C1 segment of cervical spinal cord (tissue), 14 donors: ENCODE measurements at places on chromosomes 7 and 10.

GRCh38 chr10:23980094-23980493, 228.8 kb upstream of the KIAA1217 start:
- DNase-seq: no peak

DNA sequence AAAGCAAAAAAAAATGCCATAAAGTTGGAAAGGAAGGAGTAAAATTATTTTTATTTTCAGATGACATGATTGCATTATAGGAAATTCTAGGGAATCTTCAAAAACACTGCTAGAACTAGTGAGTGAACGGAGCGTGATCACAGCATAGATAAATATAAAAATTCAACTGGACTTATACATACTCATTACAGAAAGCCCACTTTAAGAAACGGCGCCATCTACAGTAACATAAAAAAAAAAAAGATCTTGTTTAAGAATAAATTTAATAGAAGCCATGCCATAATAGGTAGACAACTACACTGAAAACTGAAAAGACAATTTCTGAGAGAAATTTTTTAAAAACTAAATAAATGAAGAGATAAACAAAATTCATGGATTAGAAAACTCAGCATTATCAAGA, 623.1 kb upstream of the MGMT start:
- DNase-seq: no peak

DNA sequence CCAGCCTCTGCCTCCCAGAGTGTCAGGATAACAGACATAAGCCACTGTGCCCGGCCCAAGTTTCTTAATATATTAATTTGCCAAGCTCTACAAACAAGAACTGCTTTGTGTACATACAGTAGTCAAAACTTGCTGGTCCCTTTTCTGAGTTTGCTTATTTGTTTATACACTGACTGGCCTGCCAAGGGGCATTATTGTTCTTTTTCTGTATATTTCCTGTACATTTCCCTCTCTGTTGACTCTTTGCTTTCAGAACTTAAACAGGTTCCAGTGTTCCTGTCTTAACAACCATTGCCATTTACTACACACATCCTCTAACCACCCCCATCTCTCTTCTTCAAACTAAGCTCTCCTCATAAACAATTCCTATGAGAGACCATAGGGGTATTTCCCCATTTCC, 61.5 kb upstream of the RPA3 start:
- DNase-seq: no peak

DNA sequence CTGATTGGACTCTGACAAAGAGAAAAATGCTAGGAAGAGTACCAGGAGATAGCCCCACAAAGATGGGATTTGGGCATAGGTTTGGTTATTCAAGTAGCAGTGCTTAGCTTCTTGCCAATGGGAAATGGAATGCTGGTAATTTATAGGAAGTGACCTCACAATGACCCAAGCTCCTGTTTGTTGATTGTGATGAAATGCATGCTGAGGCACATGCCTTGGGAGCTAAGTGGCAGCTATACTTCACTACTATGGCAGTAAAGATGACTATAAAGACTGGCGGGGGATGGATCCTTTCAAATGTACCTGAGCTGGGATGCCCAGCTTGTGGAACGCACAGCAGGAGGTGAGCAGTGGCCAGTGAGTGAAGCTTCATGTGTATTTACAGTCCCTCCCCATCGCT, 153.8 kb downstream of the ZNF22 start:
- no peak for DNase-seq

- DNase-seq: no peak
Observed at GRCh38 chr7:47647181-47647917, 65.4 kb upstream of the TNS3 start.

DNA sequence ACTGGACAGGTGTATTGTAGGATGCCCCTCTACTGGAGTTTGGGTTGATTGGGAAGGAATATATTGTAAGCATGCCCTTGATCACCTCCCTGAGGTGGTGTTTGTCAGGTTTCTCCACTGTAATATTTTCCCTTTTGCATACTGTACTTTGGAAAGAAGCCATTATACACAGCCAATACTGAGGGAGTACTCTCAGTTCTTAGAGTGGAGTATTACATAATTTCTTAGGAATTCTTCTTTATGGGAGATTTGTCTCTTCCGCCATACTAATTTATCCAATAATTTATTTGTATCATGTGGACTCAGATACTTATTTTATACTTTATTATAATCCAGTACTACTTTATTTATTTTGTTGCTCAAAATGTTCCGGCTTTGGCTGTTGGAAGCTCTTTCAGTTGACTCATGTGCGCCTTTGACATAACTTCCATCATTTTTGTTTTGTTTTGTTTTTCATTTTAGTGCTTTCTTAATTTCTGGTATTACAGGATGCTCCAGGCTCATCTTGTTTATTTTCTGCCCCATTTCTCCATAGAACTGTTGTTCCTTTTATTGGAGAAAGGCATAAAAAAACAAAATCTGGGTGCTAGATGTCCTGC, 29.7 kb downstream of the MKLN1 start:
- DNase-seq: no peak

DNA sequence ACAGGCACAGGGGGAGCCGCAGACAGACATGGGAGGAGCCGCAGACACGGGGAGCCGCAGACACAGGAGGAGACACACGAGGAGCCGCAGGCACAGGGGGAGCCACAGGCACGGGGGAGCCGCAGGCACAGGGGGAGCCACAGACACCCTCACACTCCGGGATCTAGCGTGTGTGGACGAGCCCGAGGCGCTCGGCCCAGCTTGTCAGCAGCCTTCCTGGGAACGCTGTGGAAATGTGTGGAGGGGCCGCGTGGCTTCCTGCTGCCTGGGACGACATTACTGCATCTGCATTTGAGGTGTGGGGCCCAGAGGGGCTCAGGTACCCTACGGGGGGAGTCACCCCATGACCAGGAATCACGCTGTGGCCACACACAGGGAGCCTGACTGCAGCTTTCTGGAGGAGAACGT, 313.2 kb downstream of the PTPRN2 start:
- no peak for DNase-seq

GRCh38 chr7:18508443-18509427, 13.2 kb downstream of the HDAC9 start:
- no peak for DNase-seq

DNA sequence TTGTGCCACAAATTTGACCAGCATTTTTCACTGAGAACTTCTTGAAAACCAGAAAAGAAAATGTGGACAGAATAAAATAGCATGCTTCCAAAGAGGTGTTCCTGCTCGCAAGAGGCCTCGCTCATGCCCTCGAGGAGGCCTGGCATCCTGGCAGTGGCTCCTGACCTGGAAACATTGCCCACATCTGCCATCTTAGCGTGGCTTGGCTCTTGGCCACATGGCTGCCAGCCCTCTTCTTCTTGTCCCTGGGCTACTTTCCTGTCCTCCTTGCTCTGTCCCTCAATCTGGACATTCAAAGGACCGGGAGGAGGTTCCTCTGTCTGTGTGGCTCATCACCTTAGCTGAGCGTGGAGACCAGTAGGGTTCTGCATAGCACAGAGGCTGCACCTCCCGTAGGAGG, 131.6 kb upstream of the TMEM72 start:
- DNase-seq: peak; percentile 13

DNA sequence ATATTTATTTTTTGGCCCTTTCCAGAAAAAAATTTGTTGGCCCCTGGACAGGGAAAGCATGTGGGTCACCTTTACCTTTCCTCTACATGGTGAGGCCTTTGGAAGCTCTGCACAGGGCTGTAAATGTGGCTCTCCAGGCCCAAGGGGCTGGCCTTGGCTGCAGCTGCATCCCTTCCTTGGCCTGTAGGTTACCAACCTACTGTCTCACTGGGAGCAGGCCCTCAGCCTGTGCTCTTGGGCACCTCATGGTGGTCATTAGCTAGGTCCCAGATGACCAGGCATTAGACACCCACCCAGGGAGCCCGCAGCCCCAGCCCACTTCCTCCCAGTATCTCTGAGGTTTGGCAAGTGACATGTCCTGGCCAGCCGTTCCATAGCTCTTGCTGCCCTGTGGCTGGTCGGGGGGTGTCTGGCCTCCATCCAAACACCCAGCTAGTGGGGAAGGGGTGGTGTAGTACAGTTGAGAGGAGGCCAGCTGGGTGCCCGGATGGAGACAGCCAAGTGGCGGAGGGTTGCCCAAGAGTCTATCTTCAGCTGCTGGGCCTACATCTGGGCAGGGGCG, 7.1 kb upstream of the CPA5 start:
- DNase-seq: no peak

DNA sequence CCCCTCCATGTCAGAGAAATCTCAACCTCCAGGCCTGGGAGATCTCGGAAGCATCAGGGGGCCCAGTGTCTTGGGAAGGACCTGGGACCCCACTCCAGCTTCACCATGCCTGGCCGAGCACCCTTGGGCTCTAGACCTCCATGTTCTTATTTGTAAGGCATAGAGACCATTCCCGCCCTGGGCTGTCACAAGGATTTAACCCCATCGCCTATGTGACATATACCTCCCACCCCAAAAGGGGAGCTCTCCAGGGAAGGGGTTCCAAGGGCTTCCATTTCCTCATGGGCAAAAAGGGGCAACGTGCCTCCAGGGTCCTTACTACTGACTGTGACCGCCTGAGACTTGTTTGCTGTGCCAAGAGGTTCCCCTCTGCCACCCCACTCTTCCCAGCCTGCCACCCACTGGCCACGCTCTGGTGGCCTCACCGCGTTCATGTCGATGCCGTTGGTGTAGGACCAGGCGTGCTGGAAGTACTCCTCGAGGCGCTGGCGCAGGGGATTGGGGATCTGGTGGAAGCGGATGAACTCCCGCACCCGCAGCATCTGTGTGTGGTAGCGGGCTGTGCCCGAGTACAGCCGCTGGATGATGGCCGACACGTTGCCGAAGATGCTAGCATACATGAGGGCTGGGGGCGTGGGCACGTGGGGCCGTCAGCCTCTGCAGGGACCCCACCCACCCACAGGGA, 27.5 kb downstream of the KCNH2 start:
- DNase-seq: no peak

DNA sequence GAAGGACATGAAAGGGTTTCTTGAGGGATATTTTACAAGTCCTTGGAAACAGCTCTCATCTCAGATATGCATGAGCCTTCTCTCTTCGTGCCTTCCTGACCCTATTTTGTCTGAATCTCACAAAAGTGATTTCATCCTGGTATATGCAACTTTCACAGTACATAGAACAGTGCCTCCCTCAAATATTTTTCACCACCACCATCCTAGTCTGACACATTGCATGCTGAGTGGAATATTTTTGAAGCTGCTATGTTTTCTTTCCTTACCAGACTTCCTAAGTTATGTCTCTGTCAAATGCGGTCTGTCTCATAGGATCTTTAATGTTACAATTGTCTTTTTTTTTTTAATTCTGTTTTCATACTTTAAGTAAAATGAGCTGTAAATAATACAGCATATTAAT, 673.3 kb upstream of the LRRN3 start:
- DNase-seq: no peak

- no peak for DNase-seq
Observed at GRCh38 chr10:125021686-125022344, 79.9 kb downstream of the ZRANB1 start.

DNA sequence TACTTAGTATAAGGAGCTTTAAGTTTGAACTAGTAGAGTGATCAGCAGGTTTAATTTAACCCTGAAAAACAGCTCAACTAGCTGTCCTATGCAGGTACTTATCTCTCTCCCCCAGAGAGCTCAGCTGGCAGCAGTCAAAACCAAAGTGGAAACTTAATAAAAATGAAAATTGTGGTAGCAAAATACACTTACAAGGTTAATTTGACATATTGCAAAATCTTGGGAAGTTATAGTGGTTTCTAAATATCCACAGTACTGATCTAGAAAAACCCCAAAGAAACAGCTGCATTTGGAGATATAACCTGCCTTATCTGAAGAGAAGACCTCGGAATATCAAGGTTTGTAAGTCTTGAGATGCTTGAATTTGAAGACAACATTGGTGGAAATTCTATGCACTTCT, 269.2 kb downstream of the RNLS start:
- DNase-seq: no peak

- no peak for DNase-seq
Observed at GRCh38 chr10:3805201-3805790, 20.3 kb upstream of the KLF6 start.

GRCh38 chr10:86941991-86942421, 15.4 kb downstream of the MMRN2 start:
- DNase-seq: no peak

- DNase-seq: no peak
Observed at GRCh38 chr10:91555455-91555854, 77.4 kb downstream of the PPP1R3C start.

GRCh38 chr10:130862122-130862521, 449.4 kb downstream of the TCERG1L start:
- no peak for DNase-seq

DNA sequence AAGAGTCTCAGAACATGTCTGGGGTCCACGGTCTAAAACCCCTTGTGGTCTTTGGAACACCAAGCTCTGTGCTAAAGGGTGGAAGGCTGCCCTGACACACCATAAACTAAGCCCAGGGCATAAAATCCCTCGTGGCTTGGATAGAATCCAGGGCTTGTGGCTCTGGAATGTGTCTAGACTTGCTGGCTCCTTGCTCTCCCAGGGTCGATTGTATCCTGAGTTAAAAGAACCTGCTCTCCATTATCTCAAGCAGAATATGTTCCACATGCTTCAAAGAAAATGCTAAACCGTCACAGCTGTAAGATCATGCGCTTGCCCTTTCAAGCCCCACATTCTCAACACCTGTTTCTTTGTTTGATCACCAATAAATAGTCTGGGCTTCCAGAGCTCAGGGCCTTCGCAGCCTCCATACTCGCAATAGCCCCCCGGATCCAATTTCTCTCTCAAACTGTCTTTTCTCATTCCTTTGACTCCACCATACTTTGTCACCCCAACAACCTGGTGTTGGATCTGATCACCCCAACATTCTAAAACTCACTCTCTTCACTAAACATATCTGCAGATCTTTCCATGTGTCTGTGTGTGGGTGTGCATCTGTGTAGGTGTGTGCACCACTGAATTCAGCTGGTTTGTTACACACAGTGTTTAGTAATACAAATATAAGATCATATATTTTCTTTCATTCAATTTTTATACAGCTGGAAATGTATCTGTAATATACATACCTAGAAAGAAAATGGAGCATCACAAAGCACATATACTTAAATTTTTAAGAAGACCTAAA, 238.5 kb downstream of the ZMYND11 start:
- DNase-seq: no peak

DNA sequence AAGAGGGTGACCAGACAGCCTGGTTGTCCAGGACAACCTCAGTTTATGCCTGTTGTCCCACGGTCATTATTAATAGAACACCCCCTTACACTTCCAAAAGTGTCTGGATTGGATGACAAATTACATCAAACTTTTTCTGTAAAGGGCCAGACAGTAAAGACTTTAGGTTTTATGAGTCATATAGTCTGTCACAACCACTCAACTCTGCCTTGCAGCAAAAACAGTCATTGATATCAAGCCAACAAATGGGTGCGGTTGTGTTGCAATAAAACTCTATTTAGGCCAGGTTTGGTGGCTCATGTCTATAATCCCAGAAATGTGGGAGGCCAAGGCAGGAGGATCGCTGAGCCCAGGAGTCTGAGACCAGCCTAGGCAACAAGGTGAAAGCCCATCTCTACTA, 66.7 kb upstream of the ATP6V0A4 start:
- no peak for DNase-seq

DNA sequence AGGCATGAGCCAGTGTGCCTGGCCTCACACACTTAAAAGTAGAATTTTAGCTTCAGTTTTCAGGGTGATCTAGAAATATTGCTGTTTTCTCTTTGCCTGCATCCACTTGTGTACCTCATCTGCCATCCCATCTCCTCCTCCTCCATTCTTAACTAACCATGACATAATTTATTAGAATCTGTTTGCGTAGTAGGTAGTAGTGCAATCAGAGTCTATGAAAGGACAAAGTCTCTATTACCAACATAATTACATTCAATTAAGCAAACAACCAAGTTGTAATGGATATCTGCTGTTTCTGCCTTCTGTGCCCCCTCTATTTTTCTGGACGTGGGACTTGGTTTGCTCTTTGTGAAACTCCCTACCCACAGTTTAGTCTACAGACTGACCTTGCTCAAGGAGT, 72.9 kb downstream of the CDK14 start:
- no peak for DNase-seq
